ENCODE measurements at places on chromosomes 6 and 20.

- no peak for DNase-seq
These were observed 42.1 kb downstream of the MDFI start for GRCh38 chr6:41680182-41680965.

- DNase-seq = no peak
These were observed 5.3 kb upstream of the BPIFB1 start for GRCh38 chr20:33277471-33278441.

DNA sequence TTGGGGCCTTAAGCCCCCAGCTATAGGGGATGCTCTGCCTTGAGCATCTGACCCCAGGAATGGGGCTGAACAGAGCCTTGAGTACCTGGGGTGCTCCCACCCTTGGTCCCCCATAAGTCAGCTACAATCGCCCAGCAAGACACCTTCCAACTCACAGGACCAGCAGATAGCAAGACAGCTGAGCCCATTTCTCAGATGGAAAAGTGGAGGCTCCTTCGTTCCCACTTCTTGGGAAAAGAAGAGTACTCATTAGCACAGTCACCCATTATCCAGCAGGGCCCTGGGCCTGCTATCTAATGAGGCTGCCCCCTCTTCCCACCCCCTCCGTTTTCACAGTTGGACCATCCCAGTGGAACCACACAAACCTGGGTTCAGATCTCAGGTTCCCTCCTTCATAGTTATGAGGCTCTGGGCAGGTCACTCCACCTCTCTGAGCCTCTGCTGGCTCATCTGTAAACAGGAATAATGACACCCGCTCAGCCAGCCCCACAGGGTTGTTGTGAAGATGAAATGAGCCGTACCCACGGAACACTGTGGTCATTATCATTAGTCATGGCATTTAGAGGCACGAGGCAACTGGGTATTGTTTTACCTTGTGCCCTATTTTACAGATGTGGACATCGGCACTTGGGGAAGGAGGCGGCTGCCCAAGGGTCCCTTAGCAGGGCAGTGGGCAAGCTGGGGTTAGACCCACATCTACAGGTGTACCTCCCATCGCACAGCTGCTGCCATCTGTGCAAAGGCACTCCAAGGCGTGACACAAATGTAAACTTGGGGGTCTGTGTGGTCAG is 4.5 kb downstream of the LPIN3 start:
- no peak for DNase-seq

- no peak for DNase-seq
These were observed 18.7 kb downstream of the SRXN1 start for GRCh38 chr20:634148-634925.

DNA sequence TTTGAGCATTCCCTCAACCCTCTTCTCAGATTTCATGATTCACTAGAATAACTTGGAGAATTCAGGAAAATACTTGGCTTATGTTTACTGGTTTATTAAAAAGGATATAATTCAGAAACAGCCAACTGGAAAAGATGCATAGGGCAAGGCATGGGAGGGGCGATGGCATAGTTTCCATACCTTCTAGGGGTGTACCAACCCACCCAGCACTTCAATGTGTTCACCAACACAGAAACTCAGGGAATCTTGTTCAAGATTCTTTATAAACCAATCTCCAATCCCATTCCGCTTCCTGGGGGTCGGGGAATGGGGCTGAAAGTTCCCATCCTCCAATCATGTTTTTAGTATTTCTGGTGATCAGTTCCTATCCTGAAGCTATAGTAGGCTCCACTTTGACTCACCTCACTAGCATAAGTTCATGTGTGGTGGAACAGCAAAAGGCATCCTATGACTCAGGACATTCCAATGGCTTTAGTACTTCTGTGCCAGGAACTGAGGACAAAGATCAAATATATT is 164.4 kb downstream of the SIM1 start:
- no peak for DNase-seq

DNA sequence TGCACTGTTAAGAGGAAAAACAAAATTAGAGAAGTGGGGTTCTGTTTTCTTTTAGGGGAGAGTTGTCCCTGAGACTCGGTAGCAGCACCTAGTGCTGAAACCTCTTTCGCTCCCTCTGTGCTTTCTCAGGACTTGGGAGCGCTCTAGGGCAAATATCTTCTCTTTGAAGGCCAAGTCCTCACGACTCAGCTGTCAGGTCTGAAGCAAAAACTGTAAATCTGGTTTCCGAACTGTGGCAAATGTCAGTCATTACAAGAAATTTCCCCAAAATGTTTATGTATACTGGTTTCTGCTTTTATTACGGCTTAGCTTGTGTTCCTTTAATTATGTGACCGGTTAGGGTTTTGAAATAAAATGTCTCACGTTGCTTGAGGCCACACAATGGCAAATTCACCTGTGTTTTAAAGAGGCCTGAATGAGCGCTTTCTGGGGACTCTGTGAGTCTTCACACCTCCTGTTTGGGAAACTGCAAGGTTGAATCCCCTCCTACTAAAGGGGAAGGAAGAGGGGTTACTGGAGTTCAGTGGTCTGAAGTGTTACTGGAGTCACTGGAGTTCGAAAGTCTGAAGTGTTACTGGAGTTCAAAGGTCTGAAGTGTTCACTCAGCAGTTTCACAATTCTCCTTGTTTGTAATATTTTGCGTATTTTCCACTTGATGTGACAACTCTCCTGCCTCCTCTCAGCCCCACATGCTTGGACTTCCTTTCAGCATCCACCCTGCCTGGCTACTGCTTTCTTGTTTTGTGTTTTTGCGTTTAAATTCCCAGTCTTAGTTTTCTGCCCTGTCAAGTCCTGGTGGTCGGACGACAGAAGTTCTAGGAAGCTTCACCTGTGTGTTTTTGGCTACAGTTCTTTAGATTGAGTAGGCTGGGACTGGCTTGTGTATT is 1.6 kb downstream of the SMPDL3A start:
- DNase-seq = no peak

GRCh38 chr6:111610548-111611172 is 5.0 kb upstream of the TRAF3IP2 start:
- no peak for DNase-seq

DNA sequence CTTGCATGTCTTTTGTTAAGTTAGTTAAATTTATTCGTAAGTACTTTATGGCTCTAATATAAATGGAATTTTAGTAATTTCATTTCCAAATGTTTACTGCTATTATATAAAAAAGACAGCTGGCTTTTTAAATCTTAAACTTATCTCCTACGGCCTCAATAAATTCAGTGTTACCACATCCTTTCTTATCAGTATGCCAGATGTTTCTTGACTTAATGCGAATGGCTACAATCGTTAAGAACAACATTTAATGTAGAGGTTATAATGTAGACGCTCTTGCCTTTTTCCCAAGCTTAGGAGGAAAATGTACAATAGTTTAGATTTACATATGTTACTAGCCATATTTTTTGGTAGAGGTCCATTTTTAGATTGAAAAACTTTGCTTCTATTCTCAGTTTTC is 659.4 kb downstream of the TENT5A start:
- DNase-seq = no peak

DNA sequence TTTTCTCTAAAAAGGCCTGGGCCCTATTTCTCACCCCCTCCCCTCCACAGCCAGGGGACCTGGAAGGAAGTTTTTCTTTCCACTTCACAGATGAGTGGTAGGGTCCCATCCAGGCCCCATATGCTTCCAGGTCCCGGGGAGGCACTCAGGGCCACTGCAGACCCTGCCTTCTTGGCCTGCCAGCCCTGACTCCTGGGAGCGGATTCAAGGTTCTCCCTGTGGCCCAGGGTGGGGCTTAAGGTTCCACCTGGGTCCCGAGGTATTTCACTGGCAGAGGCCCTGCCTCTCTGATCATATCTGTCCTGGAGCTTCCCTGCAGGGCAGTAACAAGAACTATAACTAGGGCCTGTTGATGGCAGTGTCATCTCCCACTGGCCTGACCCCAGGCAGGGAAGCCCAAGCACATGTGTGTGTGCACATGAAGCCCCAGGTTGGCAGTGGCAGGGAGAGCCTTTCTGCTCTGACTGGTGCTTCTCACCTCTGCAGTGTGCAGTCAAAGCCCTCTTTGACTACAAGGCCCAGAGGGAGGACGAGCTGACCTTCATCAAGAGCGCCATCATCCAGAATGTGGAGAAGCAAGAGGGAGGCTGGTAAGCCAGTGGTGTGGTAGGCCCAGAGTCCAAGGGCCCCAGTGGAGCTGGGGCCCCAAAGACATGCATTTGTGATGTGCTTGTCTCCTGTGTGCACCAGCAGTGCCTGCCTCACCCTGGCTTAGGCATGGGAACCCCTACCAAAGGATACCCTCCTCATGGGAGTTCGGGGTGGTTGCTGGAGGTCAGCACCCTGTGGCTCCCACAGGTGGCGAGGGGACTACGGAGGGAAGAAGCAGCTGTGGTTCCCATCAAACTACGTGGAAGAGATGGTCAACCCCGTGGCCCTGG is 31.2 kb downstream of the PLCG1 start:
- DNase-seq = no peak

DNA sequence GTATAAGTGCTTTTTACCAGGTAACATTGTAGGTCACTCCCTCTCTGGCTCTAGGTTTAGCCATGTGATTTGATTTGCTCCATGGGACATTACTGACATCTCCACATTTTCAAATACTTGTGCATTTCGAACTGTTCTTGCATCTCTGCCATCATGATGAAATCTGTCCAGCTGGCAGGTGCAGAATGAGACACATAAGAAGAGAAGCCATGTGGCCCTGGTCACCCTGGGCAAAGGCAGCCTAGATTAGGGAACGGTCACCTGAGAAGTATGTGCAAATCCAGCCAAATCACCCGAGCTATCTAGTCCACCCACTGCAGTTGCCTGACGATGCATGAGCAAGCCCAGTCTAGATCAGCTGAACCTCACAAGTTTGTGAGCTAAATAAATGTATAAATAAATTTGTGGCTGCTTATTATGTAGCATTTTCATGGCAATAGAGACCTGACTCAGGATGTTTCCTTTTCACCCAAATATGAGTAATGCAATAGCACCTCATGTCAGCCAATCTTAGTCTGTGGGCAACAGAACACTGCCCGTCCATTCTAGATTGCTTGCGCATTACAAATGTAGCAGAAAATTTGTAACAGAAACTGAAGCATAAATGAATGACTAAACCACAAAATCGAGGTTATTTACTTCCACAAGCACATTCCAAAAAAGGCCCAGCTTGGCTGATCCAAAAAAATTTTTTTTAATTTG is 115.2 kb downstream of the PAK5 start:
- DNase-seq = no peak

DNA sequence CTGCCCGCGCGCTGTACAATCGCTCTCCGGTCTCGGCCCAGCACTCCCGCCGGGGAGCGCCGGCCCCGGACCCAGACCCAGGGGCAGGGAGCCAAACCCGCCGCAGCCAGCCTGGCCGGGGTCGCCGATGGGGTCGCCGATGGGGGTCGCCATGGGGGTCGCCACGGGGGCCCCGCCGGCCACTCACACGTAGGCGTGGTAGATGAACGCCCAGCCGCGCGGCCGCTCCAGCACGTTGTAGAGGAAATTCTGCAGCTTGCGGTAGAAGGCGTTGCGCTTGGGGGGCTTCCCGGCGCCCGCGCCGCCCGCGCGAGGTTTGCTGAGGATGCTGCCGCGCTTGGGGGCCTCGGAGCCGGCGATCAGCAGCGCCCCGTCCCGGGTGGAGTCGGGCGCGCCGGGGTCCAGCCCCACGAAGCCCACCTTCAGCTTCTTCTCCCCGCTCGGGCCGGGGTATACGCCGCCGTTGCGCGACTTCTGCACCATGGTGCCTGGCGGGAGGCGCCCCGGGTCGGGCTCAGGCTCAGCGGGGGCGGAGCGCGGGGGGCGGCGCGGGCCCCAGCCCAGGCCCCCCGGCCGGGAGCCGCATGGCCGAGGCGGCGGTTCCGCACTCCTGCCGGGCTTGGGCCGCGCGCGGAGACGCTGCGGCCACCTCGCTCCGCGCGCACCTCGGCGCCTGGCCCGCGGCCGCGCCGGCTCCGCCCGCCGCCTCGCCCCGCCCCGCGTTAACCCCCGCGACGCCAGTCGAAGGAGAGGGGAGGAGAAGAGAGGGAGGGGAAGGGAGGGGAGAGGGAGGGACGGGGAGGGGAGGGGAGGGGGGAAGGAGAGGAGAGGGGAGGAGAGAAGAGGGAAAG is at the start of gene KCNQ2:
Gene KCNQ2 (minus strand): TSS at position 675 of the 851 bp plus-strand sequence. CDS start 192 bp downstream, at position 483.
- no peak for DNase-seq

DNA sequence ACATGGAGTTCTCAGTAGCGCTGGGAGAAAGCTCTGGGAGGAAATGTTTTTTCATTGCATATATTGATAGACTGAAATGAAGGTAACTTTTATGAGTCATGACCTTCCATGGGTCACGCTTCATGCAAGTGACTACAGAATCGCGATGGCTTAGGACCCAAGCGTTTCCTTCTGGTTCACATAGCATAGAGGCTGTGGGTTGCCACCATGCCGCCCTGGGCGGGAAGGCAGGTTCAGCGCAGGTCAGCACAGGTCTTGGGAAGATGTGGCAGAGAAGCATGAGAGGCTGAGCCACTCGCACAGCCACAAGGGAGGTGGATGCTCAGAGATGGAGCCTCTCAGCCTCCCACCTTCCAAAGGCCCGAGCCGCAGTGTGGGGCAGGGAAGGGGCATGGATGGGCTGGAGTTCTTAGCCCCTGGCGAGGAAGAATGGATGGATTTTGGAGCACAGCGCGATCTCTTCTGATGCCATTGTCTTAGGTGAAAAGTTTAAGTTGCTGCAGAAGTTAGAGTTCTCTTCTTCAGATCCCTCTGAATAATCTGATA is 219.5 kb downstream of the SMOC2 start:
- no peak for DNase-seq

DNA sequence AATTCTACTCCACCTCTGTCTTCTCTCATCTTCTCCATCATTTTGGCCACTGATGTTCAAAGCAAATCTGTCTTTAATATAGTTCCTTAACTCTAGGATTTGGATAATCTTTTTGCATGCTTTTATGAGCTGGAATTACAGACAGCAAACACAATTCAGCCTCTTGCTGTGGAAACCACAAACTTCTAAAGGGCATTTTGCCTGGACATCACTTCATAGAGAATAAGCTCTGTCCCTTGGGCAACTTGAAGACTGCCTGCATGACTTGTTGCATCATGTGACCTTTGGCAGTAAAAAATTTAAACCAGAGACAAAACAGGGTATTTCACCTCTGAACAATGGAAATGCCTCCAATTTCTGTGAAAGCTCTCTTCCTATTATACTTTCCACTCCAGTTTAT is 74.1 kb upstream of the HDDC2 start:
- no peak for DNase-seq

DNA sequence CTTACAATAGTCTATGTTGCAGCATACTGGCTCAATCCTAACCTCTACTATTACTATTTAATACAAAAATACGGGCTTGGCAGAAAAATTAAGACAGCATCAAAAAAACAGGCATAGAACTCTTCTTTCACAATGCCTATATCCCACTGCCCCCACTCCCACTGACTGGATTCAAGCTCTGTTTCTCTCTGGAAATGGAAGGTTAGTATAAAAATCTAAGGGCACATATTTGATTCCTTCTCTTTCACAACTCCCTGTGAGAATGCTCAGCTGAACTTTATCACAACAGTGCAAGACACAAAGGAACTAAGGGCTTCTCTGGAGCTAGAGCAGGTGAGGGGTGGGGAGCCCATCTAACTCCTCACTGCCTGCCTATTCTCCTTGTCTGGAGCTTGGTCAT is 258.4 kb upstream of the FAM83B start:
- no peak for DNase-seq

GRCh38 chr6:88629838-88630494 is 333.5 kb downstream of the RNGTT start:
- no peak for DNase-seq

Data from hematopoietic multipotent progenitor cell treated with erythropoietin and hydrocortisone succinate and interleukin-3 and kit ligand, for 15 days (in vitro differentiated cells).